LNCaP clone FGC (cell line): ENCODE measurements at places on chromosomes 3 and 15.

DNA sequence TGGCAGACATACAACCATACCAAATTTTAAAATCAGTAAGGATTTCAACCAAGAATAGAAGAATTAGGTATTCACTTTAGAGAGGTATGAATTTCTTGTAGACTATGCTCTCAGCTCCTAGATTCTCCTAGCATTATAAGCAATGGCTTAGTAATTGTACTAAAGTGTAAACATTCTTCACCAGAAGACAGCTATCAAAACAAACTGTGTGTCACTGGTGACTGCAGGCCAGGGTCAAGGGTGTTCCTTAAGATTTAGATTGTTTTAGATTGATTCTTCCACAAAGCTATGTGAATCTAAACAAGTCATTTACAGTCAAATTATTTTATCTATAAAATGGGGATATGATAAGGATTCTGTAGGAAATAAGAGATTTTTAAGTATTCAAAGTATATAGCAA lies 23.1 kb upstream of the GP5 start:
- DNase-seq = no peak

GRCh38 chr3:197222937-197223370 lies 75.5 kb downstream of the DLG1 start:
- peak; percentile 25 for DNase-seq

GRCh38 chr3:177589911-177590381 lies 392.7 kb upstream of the TBL1XR1 start:
- DNase-seq = no peak

DNA sequence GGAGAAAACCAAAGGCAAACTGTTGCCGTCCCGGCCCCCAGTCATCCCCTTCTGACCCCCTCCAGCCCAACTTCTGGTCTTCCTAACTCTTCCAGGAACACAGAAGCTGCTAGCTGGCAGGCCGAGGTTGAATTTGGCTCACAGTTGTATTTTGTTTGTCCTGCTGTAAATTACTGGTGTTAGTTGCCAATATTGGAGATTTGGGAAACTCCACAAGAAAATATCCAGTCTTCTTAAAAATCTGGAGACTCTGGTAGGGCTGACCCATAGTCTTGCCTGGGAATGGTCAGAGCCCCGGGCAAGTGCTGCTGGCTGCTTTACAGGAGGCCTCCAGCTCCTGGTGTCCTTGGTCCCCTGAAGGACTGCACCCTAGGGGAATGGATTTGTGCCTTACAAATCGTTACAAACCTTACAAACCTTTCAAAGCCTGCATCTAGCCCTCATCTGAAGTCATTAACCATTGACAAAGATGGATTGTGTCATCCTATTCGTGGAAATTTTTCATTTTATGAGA lies 112.0 kb upstream of the MCTP2 start:
- DNase-seq = no peak

- no peak for DNase-seq
Observed at GRCh38 chr3:183172051-183172639, 9.6 kb upstream of the LAMP3 start.

DNA sequence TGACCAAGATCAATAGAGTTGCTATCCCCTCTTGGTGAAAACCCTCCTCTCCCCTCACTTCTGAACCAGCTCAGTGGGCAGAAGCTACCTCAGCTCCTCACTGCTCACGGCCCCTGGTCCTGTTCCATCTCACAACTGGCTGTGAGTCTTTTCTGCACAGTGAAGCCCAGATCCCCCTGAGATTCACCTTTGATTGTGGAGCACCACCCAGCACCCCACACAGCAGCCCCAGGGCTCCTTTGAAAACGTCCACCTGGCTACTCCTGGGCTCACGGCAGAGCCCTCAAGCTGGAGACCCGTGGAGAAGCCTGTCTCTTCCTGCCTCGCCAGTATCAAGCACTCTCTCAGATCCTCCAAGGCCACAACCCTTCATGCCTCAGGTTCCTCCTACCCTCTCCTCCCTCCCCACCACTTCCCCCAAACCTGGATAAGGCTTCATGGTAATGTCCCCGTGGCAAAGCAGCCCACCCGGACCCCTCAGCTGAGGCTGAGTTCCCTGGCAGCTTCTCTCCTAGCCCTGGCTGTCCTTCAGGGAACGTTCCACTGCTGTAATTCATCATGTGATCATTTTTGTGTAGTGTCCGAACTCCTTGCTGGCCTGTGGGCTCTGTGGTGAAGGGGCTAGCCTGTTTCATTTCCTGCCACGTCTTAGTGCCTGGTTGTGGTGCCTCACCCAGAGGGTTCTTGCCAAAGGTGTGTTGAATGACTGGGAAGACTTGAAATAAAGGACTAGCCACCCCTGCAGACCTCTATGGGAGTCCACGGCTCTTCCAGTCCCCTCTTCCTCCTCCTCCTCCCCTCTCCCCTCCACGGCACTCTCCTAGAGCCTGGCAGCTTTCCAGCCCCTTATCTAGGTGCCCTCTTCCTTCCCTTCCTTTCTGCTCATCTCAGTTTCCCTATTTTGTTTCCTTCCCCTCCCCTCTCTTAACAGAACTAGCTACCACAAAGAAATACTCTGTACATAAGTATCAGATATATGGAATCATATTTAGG lies 44.5 kb downstream of the KY start:
- no peak for DNase-seq

DNA sequence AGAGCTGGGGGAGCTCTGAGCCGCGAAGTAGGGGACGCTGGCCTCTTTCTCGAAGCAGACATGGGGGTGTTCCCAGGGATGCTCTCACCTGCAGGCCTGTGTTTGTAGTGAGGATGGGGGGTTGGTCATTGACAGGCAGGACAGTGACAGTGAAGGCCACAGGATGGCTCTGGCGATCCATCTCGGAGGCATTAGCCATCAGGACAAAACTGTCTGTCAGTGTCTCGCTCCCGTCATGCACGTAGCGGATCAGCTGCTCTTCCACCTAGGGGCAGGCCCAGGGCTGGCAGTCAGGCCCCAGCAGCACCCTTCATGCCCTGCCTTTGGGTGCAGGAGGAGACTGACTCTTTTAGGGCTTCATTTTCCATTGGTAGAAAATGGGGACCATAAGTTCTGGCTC lies 28.0 kb downstream of the CSPG4 start:
- no peak for DNase-seq

- DNase-seq = no peak
Observed at GRCh38 chr3:157789162-157789561, 285.9 kb upstream of the VEPH1 start.

- DNase-seq = no peak
Observed at GRCh38 chr15:80467311-80467714, 63.1 kb downstream of the ARNT2 start.

- DNase-seq = no peak
Observed at GRCh38 chr3:111031538-111031937, 40.1 kb upstream of the NECTIN3 start.

DNA sequence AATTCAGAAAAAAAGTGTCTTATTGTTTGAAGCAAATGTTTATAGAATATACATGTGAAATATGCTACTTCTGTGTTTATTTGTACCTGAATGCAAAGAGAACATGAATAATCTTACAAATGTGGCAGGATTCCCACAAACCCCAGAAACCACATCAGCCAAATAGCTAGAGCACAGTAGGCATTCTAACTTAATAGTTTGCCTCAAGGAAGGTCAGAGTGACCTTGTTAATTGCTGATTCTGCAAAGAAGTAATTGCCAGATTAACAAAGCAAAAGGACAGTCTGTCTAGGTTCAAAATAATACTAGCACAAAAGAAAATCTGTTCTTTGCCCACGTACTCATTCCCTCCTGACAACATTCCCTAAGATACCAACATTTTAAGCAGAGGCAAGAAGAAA lies 604.0 kb downstream of the PYDC2 start:
- no peak for DNase-seq

- DNase-seq = no peak
Observed at GRCh38 chr3:50357481-50357880, 1.8 kb downstream of the TMEM115 start.

- no peak for DNase-seq
Observed at GRCh38 chr15:80404761-80405553, 775 bp downstream of the ARNT2 start.

GRCh38 chr3:37577697-37578096 lies 284.0 kb upstream of the CTDSPL start:
- no peak for DNase-seq

GRCh38 chr3:177145954-177146353 lies 51.3 kb downstream of the TBL1XR1 start:
- DNase-seq = no peak
